Effector memory CD8-positive, alpha-beta T cell (primary cell): ENCODE measurements at places on chromosomes 12 and 14.

DNA sequence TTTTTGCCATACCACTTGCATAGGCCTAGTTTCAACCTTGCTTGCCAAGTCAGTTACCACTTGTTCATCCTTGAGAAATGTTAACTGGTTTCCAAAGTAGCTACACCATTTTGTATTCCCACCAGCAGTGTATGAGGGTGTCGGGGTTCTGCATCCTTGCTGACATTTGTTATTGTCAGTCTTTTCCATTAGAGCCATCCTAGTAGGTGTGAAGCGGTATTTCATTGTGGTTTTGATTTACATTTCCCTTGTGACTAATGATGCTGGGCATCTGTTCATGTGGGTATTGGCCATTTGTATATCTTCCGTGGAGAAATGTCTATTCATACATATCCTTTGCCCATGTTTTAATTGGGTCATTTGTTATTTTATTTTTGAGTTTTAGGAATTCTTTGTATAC, 27.6 kb upstream of the GALNT16 start:
- no peak for DNase-seq

DNA sequence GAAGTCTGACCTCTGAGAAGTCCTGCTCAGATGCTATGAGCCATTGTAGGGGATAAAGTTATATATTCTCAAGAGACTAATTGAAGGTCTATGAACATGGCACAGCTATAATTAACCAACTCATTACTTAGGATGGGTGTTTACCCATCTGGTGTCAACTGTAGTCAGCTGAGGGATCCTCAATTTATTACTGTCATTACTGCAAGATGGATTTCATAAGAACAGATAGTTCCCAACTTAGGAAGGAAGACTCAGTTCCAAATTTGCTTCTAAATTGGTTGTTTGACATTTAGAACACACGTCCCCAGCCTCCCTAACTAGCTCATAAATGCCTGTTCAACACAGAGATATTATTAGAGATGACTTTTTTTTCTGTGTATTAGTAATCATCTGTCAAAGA, 81.4 kb downstream of the FRMD6 start:
- DNase-seq, result no peak

DNA sequence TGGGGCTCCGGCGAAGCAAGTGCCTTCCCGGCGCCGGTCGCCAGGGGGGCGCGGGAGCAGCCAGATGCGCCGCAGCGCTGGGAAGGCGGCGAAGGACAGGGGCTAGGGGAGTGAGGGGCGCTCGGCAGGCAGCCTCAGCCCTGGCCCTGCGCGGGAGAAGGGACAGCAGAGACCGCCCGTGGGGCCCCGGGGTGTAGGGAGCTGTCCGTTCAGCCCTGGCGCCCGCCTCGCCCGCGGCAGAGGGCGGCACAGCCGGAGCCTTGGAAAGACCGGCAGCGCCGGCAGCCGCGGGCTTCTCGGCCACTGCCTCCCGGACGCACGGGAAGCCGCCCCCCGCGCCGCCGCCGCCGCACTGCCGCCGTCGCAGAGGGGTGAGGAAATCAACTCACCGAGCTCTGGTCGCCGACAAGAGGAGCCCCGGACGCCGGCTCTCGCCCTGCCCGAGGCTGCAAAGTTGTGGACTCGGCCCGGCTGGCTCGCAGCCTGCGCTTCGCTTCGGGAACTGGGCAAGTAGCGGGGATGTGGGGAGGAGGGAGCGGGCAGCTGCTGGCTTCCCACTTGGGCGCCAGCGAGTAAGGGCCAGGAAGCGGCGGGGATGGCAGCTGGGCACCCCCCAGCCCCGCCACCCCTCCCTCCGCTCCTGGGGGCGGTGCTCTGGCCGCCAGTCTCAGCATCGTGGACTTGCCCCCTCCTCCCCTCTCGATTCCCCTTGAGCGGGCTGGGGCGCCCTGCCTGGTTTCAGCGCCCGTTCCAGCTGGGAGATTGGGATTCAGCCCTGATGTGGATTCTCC, at the start of gene ZDHHC22:
Gene ZDHHC22, minus strand, starts transcription at position 578 of the 791 bp plus-strand sequence. CDS start 2,053 bp downstream, outside the sequence.
- no peak for DNase-seq

DNA sequence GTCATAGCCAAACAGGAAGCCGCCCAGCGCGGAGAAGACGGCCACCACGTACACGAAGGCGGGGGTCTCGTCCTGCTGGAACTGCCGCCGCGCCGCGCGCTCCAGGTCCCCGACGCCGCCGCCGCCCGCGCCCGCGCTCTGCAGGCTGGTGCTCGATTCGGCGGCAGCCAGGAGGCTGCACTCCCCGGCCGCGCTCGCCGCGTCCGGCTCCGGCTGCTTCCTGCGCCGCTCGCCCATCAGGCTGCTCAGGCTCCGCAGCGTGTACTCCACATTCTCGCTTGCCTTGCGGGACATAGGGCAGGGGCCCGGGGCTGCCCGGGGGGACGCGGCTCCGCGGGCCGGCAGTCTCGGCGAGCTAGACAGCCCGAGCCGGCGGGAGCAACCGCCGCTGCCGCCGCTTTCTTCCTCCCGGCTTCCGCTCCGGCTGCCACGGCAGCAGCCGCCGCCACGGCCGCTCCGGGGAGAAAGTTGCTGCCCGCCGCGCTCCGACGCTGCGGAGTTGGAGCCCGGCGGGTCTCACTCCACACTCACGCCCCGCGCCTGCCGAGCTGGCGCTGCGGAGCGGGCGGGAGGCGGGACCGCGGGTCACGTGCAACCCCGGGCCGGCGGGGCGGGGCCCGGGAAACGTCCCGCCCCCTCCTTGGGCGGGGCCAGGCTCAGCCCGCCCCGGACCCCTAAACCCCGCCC, at the start of gene SLC2A13:
Gene SLC2A13, minus strand, starts transcription at position 567 of the 687 bp plus-strand sequence. Its CDS starts 273 bp downstream, at position 294.
- peak; percentile 73 for DNase-seq

DNA sequence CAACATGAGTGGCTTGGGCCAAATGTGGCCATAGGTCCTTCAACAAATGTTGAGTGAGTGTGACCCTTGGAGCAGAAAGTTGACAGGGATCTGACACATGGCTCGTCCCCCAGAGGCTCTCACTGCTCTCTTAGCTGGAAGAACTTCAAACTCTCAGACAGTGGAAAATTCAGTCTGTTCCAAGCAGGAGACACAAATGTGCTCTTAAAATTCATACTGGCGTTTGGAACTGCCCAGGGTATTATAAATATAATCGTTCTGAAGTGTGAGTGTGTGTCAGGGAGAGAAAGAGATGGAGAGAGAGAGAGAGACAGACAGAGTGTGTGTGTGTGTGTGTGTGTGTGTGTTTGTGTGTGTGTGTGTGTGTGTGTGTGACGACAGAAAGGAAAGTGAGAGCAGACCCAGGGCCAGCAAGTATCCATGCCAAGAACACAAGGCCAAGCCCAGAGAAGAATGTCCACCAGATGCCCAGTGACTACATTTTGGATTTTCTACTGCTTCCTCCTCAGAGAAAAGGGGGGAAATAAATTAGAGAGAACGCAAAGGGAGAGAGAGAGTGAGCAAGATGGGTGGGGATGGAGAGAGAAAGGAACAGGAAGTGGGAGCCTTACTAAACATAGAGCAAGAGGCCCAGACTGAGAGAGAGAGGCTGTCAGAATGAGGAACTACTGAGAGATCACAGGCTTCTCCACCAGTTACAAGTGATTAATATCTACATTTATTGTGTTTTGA, 193.6 kb upstream of the NUDT4 start:
- no peak for DNase-seq

DNA sequence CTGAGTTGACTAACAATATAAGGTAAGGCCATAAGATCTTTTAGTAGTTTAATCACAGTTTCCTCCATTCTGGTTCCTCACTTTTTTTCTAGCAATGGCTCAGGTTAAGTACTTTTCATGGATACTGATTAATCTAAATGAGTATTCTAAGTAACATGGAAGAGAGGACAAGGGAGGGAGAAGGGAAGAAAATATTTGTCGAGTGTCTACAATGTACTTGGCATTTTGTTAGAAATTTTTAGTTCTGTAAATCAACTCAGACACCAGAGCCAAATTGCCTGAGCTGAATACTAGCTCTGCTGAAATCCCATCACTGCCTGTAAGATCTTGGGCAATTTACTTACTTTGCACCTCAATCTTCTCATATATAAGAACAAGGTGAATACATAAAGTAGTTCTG, 20.2 kb downstream of the RERG start:
- no peak for DNase-seq

GRCh38 chr14:97442363-97442762, 645.2 kb downstream of the VRK1 start:
- DNase-seq, result no peak

- no peak for DNase-seq
Observed at GRCh38 chr12:130508318-130508717, 170.6 kb downstream of the PIWIL1 start.

GRCh38 chr12:132773077-132773955, 11.7 kb upstream of the ANKLE2 start:
- DNase-seq, result no peak

DNA sequence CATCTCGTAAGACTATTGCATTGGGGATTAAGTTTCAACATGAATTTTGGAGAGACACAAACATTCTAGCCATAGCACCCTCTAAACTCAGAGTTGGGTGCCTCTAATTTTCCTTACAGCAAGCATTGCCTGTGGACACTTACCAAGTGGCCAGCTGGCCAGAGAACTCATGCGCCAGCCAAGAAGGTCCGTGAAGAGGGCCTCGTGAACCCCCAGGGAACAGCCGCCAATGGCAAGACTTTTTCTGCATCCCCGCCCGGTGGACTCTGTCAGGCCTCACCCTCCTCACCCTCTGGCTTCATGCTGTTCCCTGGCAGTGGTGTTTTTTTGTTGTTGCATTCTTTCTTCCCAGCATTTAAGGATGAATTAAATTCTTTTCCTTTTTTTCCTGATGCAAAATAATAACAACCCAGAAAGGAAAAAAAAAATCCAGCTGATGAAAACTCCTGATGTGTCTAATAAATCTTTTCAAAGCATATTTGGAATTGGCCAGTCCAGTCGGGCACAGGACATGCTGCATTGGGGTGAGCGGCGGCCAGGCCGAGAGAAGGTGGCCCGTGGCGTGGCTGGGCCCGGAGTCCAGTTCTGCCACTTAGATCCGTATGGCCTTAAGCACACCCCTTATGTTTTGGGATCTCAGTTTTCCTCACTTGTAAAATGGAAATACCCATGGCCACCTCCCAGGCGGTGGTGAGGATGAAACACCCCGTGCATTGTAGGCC, 191.9 kb upstream of the DIO3 start:
- no peak for DNase-seq

DNA sequence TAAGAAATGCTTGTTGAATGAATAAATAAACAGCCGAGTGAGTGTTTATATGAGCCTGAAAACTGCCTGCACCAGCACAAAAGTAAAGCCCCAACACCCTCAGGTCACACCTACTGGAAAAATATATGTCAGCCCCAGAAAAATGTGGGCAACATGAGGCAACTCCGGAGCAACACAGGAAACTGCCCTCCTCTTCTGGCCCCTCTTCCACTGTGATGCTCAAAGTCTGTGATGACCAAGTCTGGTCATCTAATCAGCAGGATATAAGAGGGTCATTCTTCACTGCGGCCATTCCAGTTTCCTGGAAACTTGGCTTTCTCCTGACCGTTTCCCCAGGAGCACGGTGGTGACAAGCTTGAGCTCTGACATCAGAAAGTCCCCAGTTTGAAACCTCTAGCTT, 159.6 kb upstream of the PZP start:
- no peak for DNase-seq

GRCh38 chr14:32985866-32986265, 47.2 kb downstream of the NPAS3 start:
- no peak for DNase-seq

DNA sequence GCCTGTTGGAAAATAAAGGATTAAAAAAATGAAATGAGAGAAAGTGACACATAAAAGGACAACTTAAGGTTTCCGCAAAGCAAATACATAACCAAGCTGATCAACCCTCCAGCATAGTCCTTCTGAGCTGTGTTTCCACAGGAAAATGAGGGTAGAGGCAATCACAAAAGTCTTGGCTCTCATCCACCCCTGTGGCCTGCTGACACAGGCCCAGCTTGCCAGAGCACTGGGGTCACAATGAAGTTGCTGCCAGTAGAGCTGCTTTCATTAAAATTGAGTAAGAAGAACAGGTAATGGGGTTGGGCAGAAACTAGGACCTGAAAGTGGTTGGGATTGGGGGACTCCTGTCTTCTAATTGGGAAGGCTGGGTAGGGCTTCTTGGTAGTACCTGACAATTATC, 65.9 kb downstream of the RERG start:
- DNase-seq, result no peak

DNA sequence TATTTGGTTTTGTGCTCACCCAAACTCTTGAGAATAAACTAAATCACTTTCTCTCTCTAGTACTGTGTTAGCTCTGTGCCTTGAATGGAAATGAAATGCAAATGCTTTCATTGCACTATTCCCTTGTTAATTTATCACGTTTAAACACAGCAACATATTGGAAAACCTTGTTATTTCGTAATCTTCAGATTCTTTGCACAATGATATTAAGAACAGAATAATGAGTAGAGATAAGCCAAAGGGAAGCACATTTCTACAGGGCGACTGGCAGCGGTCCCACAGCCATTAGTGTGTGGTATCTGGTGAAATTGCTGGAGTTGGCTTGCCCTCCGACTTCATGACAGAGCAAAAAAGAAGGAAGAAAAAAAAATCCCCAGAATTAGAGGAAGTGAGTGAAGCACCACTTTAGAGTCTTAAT, 166.1 kb upstream of the E2F7 start:
- no peak for DNase-seq

GRCh38 chr14:104201063-104201462, 62.7 kb downstream of the KIF26A start:
- no peak for DNase-seq

GRCh38 chr14:23930742-23931141, 22.8 kb upstream of the DHRS4 start:
- no peak for DNase-seq

DNA sequence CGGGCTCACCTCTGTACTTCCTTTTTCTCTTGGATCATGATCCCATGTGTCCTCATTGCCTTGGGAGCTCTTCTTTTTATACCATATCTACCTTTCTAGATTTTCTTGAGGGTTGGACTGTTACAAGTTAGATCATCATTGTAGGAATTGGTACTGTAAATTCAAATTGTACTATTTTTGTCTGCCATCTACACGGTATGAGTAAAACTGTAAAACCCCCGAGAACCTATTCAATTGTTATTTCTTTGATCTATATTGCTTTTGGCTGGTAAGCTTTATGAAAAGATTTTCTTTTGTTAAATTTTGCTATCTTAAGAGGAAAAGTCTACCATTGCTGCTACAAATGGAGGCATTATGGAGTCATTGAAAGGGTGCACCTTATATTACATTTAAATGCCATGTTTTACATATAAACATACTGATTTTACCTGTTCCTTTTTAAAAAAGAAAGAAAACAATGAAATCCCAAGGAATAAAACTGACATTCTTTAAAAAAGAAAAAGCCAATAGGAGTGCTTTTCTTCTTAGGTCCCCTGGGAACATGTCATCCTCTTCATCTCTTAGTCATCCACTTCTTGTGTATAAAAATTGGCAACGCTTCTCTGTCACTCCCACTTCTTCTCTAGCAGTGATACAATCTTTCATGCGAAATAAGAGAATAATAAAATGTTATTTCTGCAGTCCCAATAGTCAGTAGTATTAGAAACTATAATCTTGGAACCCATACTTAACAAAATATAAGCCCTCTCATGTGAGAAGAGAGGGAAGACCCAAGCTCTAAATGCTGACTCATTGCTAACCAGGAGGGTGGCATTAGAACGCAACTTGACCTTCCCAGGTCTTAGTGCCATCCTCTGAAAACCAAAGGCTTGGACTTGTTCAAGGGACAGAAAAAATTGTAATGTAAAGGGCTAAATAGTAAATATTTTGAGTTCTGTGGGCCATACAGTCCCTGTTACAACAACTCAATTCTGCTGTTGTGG, 20.4 kb downstream of the RGS6 start:
- no peak for DNase-seq
